ENCODE measurements at places on chromosomes 5 and 9.

- no peak for DNase-seq
These were observed 627.1 kb downstream of the EFNA5 start for GRCh38 chr5:107043665-107044064.

DNA sequence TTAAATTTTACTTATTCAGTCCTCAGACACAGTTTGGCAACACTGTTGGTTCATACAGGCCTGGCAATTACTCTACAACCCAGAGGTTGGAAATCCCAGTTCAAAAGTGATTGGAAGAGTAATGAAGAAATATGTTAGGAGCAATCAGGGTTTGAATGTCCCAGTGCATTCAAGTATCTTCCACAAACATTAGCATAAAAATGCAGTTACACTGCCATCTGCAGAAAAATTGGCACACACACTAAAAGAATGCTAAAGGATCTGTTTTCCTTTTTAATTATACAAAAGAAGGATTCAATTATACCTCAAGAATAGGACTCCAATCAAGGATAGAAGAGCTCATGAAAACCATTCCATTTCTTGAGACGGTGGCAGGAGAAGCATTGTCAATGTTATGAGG lies 130.2 kb downstream of the DNAH5 start:
- no peak for DNase-seq

- no peak for DNase-seq
These were observed 22.8 kb upstream of the ARSB start for GRCh38 chr5:79007872-79008271.

DNA sequence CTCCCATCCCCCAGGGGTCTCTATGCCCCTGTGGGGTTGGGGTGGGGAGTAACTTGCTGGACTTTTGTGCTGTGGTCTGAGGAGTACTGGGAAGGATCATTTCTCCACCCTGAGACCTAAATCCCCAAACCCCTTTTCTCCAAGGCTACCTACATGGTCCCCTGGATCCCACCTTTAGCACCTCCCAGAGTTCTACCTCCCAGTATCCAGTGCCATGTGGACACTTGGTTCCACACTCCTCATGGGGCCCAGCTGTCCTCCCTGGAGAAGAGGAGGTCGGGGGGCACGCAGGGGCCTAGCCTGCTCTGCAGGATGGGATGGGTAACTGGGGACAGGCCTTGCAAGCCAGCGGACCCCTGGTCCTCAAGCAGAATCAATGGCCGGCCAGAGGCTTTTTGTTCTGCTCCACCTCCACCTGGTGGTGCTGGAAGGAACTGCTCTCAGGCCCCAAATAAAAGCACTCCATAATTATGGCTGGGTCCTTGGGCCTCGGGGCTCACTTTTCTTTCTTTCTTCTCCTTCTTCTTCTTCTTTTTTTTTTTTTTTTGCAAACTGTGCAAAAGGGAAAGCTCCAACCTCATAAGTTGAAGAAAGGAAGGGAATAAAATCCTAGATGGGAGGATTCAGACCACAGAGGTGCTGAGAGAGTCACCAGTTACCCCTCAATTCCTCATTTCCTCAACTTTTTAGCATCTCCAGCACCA lies 68.4 kb downstream of the PSD2 start:
- DNase-seq: peak; percentile 65

GRCh38 chr5:35853631-35854030 lies 3.1 kb upstream of the IL7R start:
- DNase-seq: no peak

DNA sequence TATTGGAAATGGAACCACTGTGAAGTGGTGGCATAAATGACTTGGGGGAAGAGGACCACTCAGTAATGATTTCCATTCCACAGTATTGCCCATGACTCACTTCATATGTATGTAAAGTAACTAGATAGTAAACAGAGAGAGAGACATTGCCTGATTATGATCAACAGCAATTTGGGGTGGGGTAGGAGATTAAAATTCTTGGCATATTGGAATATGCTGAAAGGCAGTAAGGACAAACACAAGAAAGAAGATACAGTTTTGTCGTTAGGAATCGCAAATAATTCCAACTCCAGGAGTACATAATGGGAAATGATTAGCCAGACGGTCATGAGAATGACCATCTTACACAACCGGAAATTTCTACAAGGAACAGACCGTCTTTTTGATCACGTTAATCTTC lies 1.5 kb upstream of the HMGCS1 start:
- DNase-seq: no peak

DNA sequence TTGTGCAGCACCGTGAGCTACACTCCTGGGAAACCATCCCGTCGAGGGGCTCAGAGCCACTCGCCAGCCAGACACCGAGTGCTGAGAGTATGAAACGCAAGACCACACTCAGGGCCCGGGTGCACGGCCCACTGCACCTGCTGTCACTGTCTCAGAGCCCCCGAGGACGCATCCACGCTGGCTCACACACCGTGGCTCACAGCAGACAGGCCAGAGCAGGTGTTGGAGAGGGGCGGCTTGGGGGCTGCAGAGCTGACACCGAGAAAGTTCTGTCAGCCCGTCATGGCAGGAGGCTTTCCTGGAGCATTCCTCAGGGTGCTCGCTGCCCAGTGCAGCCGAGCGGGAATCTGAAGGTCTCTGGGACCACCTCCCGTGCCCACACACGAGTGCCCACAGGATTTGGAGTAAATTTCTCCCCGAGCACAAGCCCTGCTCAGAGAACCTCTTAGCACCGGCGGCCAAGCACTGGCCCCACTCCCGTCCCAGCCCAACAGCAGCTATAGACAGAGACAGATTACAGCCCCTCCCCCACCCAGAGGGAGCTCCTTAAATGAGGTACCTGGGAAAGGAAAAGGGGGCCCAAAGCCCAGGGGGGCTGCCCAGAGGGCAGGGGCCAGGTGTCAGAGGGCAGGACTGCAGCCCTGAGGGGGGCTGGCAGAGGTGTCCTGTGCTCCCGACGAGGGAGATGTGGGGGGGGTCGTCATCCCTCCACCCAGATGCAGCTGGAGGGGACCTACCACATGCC lies 56.0 kb upstream of the SARDH start:
- DNase-seq: no peak

DNA sequence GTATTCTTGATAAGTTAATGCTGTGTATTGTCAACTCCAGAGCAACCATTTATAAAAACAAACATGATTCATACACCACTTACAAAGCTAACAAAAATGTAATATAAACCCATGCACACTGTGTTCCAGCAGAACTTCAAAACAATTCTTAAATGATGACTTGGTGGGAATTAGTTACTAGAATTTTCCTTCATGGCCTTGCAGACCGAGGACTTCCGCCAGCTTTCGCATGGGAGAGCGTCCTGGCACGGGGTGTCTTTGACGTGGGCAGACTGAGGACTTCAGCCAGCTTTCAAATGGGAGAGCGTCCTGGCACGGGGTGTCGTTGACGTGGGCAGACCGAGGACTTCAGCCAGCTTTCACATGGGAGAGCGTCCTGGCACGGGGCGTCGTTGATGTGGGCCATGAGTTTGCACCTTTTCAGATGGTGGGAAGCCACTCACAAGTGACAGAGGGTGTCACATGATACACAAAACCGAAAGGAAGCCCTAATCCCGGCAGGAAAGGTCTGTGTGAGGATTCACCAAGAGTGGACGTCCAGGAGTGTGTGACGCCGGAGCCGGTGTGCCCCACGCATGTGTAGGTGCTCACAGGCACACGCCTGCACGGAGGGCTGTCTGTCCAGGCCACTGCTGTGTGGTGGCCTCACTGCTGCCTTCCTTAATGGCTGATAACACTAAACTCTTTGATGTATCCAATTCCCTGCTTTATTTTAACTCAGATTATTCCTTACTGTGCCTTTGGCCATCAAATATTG lies 211.3 kb upstream of the IRX4 start:
- no peak for DNase-seq

DNA sequence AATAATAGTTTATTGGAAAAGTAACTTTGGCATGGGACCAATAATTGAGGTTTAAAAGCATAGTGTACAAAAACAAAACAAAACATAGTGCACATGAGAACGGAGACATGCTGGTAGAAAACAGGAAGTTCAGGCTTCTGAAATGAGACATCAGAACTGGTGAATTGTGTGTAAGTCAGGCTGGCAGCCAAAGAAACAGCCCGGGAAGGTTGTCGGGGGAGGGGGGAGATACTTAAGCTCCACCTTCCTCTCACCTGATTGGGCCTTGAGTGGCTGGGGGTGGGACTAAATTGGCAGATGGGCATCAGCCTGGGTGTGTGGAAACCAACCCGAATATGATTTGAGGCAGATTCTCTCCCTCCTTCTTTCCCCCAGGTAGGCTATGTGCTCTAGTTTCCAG lies 256.3 kb downstream of the SMARCA2 start:
- no peak for DNase-seq

- no peak for DNase-seq
These were observed 57.9 kb upstream of the CCNG1 start for GRCh38 chr5:163379298-163380155.

GRCh38 chr9:134922932-134923240 lies 5.2 kb upstream of the FCN1 start:
- no peak for DNase-seq

DNA sequence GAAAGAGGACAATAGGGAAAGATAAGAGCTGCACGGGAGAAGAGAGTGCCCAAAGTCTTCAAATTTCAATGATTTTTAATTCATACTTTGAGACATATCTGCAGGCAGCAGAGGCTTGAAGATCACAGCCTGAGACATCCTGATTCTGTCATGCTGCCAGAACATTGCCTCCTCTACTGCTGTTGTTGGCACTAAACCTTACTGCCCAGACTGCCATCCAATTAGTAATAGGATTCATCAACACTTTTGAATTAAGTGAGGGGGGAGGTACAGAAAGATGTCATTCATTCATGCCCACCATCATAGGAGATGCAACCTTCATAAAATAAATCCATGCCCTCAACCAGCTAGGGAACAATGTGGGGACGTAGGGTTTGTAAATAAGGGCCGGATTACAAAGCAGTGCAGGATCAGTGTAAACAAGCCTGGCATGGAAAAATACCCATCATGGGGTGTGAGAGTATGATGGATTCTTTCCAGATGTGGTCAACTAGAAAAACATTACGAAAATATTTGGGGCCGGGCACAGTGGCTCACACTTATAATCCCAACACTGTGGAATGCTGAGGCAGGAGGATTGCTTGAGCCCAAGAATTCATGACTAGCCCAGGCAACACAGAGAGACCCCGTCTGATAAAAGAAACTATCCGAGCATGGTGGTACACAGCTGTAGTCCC lies 122.1 kb upstream of the DAPK1 start:
- DNase-seq: no peak

DNA sequence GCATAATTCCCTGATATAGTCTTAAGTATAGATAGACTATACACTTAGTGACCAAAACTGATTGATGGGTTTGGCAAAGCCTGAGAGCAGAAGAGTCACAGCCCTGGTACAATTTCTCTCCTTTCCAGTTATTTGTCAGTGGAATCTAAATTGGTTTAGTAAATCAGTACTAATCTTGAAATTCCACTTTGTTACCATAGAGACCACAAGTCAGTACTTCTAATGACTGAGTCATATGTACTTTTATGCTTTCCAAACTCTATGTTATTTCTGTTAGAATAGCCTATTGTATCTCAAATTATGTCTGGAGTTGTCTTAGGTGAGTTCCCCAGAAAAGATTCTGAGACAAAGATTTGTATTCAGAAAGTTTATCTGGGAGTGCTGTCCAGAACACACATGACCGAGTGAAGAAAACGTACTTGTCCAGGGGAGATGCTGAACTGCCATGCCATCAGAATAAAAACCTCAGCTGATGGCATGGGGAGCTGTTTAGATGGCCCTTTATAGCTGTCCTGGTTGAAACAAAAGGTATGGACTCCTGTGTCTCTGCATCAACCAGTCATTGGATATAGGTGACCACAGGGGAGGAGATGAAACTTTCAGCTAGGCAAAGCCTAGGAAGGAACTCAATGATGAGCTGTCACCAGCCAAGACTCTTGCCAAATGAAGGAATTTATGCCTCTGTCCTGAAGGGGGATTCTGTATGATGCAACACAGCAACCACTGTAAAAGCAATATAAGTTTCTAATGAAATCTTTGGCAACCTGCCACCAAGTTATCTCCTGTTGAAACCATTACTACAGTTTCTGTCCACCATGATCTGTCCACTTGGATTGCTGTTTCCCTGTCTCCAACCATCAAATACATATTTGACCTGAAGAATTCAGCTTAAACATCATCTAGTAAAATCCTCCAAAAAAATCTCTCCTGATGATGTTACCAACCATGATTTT lies 18.0 kb upstream of the SMC2 start:
- DNase-seq: no peak

DNA sequence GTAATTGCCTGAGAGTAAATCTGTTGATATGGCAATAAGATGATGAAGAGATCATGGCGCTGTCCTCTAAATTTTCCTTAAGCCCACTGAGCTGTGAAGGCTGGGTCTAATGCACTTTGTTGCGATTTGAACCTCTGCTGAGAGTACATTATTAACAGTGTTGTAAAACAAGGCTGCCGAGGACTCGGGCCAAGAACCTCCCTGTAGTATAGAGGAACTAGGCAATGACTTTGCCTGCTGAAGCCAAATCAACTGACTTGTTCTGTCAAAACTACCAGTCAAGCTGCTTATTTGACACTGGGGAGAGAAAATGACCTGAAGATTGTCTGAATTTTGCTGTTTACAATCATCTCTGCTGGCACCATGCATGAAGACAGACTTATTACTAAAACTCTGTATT lies 1154.7 kb downstream of the DTWD2 start:
- no peak for DNase-seq

DNA sequence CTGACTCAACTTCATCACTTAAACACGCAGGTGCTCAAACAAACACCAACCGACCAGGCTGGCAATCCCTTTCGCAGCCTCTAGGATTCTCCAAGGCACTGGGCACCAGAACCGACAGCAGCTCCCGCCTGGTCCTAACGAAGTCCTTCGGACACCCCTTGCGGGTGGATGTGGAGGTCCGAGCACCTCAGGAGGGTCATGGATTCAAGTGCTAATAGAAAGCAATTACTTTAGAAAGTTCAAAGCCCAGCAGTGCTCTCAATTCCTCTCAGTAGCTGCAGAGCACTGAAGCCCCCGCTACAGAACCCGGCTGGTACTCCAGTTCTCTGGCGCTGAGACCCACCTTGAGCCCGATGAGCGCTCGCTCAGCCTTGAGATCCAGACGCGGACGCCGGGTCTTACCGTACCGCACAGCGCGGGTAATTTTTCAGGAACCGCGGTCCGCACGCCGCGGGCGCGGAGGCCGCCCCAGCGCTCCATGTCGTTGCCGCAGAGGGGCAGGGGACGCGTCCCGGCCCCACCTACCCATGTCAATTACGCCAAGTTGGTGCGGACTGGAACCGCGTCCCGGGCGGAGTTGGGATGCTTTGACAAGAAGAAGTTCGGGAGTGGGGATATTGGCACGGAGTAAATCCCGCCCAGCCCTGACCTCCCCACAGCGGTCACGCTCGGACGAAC lies 638 bp downstream of the MARCHF3 start:
- peak; percentile 48 for DNase-seq

DNA sequence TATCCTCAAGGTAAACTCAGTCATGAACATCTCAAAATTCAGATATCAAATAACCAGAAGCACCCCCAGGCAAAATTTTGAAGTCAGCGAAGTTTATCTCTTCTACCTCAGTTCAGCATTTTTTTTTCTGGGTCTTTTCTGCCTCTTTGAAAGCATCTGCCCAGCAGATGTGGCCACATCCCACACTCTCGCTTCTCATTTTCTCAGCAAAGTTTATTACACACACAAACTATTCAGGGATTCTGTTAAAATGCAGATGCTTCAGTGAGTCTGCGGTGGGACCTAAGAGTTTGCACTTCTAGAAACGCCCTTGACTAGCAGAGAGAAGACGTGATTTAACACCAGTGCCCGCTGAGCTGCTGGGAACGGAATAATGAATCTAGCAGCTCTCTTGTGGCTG lies 19.3 kb downstream of the RASEF start:
- DNase-seq: no peak

All from neuronal stem cell (in vitro differentiated cells).